Activated T-helper 1 cell treated with anti-CD3 and anti-CD28 coated beads, Interleukin-2, amount 50 U/mL, for 16 hours (primary cell): ENCODE measurements at places on chromosomes 11 and 22.
A peak's percentile ranks its signal among the peaks of the same experiment; 100 is the strongest.

GRCh38 chr11:125201525-125202141, 37.1 kb downstream of the PKNOX2 start:
- no peak for DNase-seq

- DNase-seq: no peak
These were observed 1.3 kb downstream of the PAFAH1B2 start for GRCh38 chr11:117145393-117145761.

GRCh38 chr11:12237381-12237784, 127.0 kb downstream of the MICAL2 start:
- no peak for DNase-seq

GRCh38 chr11:9905501-9905951, 241.6 kb downstream of the SWAP70 start:
- no peak for DNase-seq

GRCh38 chr11:61539831-61540357, 31.3 kb downstream of the LRRC10B start:
- DNase-seq: no peak

DNA sequence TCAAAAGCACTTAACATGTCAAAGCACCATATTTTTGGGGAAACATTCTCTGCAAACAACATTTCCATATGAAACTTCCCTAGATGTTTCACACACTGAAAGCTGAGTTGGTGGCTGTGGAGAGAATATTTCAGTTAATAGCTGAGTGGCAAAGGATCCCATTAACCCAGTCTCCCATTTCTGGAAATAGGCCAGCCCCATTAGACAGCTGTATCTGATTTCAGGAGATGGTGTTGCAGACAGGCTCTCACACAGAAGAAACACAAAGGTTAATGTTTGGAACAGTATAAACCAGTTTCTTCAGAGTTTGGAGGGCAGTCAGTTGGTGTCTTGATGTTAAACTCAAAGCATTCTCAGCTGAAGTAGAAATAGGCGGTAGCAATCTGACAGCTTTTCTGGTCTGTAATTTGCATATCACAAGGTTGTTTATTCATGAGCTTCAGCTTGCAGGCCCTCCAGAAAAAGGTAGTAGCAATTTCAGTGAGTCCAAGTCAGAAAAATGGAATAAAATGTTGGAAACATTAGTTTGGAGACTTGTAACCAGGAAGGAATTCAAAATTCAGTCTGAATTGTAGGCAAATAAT, 15.5 kb upstream of the ZBTB44 start:
- no peak for DNase-seq

- no peak for DNase-seq
These were observed 50.6 kb downstream of the SGSM3 start for GRCh38 chr22:40421082-40421350.

GRCh38 chr11:130420478-130421198, 7.8 kb downstream of the ADAMTS8 start:
- no peak for DNase-seq

GRCh38 chr11:27012234-27012921, 18.5 kb downstream of the FIBIN start:
- no peak for DNase-seq

DNA sequence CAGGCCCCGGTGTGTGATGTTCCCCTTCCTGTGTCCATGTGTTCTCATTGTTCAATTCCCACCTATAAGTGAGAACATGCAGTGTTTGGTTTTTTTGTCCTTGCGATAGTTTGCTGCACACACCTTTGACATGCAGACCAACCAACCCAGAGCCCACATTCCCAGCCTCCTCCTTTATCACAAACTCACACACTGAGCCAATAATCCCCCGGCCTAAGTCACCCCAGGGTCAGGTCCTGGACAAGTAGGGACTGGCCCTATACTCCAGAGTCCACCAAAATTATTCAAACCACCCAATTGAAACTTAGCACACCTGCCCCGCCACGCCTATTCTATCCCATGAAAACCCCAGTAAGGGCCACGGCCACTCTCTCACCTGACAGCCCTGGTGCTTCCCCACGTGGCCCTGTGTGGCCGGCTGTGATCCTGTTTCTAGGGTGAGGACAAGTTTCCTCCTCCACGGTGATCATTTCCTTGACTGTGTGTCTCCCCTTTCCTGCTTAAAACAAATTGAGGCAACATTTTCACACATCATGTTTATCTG, 83.1 kb upstream of the SLC22A12 start:
- no peak for DNase-seq

DNA sequence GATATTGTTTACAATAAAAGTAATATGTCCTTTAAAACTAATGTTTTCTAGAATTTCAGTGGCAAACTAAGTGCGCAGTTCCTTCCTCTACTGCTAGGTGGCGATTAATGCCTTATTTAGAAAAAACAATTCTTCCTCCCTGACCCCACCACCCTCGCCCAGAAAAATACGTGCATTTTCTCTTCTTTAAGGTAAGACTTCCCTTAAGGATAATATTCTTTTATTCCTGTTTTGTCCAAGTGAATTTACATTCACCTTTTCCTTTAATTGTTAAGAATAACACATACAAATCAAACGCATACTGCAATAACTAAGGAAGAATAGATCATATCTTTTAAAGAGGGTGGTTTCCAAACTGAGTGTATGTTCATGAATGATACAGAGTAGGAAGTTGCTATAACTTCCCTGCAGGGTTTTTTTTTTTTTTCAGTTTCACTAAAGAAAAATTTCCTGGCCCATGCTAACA, 17.0 kb upstream of the PSMA1 start:
- DNase-seq: no peak

GRCh38 chr11:123640677-123641494, 13.5 kb downstream of the SCN3B start:
- DNase-seq: peak; percentile 22

- DNase-seq: no peak
These were observed 52.0 kb upstream of the DEPDC7 start for GRCh38 chr11:32963721-32964120.

DNA sequence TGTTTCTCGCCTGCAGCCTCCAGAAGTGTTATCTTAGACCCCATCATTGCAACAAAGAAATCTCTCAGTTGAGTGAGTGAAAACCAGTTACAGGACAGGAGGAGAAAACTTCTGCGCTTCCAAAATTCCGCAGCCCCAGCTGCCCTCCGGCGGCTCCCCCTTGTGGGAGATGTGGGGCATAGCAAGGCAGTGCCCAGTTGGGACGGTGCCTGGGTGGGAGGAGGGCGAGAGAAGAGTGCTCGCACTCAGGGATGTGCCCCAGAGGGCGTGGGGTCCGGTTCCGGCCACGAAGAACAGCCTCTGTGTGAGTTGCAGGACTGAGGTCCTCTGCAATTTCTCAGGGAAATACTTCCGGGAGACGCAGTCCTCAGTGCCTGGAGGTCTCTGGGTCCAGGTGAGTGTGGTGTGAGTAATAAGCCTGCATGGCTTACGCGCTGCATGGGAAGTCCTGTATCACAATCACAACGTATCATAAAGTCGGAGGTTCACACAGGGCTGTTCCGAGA, 87.0 kb upstream of the BLID start:
- no peak for DNase-seq

GRCh38 chr11:72587696-72588095, 86.5 kb downstream of the PDE2A start:
- DNase-seq: no peak

- DNase-seq: no peak
These were observed 169.9 kb downstream of the CTTN start for GRCh38 chr11:70568035-70568813.

DNA sequence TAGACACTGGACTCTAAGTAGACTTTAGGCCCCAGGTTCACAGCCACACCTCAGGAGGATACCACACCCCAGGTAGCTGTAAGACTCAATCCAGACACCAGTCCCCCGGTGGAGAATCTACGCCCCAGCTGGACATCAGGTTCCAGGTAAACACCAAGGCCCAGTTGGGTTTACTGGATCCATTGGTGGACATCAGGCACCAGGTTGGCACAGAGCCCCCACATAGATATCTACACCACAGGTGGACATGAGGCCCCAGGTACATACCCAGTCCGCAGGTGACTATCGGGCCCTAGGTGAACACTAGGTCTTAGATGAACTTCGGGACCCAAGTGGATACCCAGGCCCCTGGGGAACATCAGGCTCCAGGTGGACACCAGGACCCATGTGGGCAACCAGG, 58.9 kb upstream of the SEPTIN5 start:
- no peak for DNase-seq

GRCh38 chr11:124761301-124762104, 587 bp downstream of the ESAM start:
- DNase-seq: no peak

DNA sequence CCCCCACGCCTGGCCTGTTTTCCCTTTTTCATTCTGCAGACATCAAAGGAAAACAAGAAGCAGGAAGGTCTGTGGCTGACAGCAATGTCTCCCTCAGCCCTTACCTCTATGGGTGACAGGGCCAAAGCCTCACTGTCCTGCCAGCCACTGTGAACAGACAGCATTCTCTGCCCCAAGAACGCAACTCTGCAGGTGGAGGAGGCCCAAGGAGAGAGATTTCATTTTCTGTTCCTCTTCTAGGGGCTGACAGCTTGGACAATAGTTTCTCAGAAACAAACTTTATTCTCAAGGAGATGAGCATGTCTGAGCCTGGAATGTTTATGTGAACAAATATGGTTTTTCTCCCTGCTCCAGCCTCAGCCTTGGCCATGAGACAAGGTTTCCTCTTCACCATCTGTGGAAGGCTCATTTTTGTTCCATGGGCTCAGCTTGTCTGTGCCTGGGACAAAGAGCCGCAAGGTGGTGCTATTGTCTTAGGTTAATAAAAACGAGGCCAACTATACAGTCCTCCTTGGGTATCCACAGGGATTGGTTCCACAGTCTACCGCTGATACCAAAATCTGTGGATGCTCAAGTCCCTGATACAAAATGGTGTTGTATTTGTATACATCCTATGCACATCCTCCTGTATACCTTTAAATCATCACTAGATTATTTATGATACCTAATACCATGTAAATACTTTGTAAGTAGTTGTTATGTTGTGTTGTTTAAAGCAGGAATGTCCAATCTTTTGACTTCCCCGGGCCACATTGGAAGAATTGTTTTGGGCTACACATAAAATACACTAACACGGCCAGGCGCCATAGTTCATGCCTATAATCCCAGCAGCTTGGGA, 5.8 kb downstream of the PIWIL3 start:
- no peak for DNase-seq

DNA sequence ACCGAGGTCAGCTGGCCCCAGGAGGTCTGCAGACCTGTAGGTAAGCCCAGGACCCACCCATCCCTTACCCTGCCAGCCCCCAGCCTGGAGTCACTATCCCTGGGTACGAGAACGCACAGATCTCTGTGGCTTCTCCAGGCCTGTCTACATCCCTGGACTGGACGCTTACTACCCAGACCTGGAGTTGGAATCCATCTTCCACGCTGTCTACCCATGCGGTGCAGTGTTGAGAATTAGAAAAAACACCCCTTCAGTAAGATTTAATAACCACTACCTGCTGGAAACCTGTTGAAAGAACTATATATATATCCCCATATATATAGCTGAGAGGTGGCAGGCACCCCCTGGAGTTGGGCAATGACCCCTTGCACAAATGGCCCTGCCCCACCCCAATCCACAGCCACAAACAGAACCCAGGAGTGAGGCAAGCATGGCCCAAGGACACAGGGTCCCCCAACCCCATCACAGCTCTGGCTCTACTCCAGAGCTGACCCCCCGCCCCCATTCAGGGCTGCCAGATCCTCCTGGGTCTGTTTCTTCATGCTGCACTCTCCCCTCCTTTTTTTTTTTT, 17.7 kb upstream of the RGL4 start:
- DNase-seq: no peak

GRCh38 chr22:25551396-25551795, 13.1 kb upstream of the GRK3 start:
- no peak for DNase-seq

DNA sequence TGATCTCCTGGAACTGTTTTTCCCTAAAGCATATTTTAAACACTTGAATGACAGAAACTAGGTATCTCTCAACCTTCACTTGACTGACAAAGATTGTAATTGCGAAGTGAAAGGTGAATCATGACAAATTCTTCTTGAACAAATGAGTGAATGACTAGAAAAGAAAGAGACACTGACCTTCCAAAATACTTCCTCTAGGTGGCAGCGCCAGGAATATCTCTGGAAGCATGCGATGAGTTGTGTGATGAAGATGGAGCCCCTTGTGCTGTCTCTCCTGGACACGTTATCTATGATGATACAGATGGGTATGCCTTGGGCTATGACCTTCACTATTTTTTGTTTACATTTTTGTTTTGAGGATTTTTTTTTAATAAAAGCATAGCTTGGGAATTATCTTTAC, 7.0 kb upstream of the CASP12 start:
- no peak for DNase-seq

- no peak for DNase-seq
These were observed 10.4 kb downstream of the ASCL2 start for GRCh38 chr11:2259897-2260451.

GRCh38 chr22:20423906-20424551, 13.6 kb downstream of the SCARF2 start:
- DNase-seq: no peak

- no peak for DNase-seq
These were observed 134.9 kb upstream of the ISX start for GRCh38 chr22:34931026-34931425.

- DNase-seq: no peak
These were observed 16.2 kb downstream of the GRAMD4 start for GRCh38 chr22:46636221-46637002.

DNA sequence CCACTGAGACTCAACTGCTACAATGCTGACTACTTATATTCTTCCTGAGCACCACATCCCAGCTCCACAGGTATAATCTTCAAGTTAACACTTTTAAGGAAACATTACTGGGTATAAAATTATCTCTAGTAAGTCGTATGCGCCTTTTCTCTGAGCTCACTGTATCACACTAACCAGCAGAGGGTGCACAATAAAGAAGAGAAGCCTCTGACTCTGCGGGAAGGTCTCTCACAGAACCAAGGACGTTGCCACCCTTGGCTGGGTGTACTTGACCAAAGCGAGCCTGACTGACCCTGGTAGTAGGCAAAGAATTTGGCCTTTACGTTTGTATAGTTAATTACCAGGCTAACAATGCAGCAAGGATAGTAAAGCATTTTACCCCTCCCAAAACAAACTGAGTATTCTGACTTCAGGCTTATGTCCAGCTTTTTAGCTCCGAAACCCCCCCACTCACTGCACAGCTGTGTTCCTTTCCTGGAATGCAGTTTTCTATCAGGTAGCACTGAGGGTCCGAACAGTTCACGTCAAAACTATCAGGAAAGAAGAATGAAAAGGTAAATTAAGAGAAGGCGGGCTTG, at the start of gene BTBD18:
BTBD18 (minus strand) TSS at position 144 of the 578 bp plus-strand sequence. CDS start 631 bp downstream, outside the sequence.
- DNase-seq: no peak

GRCh38 chr11:86551288-86552092, 120.9 kb downstream of the ME3 start:
- no peak for DNase-seq

- DNase-seq: no peak
These were observed 55.5 kb downstream of the ABTB2 start for GRCh38 chr11:34302046-34302921.

DNA sequence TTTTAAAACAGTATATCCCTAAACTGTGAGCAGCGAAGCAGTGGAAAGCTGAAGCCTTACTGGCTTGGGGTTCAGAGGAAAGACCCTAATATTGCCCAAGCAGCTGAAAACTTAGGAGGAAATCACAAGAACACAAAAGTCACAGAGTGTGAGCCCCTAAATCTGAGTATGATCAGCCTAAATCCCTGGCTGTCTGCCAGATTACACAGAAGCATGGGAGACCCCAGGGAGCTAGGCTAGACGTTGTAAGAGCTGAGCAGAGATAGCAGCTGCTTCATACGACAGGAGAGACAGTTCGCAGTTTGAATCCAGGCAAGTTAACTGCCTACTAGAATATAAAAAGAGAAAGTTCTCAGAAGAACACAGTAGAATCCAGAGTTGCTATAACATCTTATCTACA, 81.2 kb downstream of the PACS1 start:
- DNase-seq: no peak

GRCh38 chr11:69552951-69553350, 71.5 kb downstream of the LINC01488 start:
- DNase-seq: no peak
